ENCODE measurements at places on chromosomes 4 and X. TPM values are rescaled to one million over a fixed set of nuclear protein-coding genes. Genes with fewer than 3 reads are reported as not detected.
A peak's percentile ranks its signal among the peaks of the same experiment; 100 is the strongest.

DNA sequence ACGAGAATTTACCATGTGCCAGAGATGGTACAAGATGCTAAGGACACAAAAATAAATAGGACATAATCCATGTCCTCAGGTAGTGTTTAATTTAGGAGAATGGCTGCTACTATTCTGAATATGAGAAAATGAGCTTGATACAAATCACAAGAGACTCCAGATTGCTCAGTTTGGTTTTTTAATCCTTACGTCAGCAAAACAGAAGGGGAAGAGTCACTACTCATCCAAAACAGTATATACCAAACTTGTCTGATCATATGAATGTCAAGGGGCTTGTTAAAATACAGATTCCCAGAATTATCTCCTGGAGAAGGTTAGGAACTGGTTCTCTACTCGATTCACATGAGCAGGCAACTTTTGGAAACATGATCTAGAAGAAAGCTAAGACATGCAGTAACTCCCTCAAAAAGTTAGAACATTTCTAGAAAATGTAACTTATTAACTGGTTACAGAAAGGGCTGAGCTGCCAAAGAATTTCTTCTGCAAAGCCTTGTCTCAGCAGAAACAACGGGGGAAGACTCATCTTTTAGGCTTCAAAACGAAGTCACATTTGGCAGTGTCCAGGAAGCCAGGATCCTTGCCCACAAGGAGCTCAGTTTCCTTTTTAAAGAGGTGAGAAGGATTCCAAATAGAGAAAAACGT, 3.4 kb downstream of the AIFM1 start:
- no peak for DNase-seq

GRCh38 chr4:69026974-69027373, 69.3 kb upstream of the UGT2B7 start:
- DNase-seq, result no peak

GRCh38 chr4:23819041-23819511, 70.8 kb downstream of the PPARGC1A start:
- no peak for DNase-seq

TASL gene
- 5.9 TPM for total RNA-seq

GRCh38 chrX:332496-332860, 13.9 kb upstream of the GTPBP6 start:
- DNase-seq, result no peak

DNA sequence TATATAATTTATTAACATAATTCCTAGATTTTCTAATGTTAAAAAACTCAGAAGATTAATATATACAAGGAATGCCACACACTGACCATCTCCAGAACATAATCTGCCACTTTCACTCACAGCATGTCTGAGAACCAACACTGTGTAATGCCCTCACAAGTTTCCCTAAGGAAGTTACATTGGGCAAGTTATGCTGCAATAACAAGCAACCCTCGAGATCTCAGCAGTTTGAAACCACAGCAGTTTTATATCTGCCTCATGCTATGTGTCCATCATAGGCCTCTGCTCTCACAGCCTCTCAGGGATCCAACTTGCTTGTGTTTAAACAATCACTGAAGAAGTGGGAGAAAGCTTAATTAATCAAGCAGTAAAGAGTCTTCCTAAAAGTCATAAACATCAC, 250.0 kb upstream of the SLC7A11 start:
- no peak for DNase-seq

DNA sequence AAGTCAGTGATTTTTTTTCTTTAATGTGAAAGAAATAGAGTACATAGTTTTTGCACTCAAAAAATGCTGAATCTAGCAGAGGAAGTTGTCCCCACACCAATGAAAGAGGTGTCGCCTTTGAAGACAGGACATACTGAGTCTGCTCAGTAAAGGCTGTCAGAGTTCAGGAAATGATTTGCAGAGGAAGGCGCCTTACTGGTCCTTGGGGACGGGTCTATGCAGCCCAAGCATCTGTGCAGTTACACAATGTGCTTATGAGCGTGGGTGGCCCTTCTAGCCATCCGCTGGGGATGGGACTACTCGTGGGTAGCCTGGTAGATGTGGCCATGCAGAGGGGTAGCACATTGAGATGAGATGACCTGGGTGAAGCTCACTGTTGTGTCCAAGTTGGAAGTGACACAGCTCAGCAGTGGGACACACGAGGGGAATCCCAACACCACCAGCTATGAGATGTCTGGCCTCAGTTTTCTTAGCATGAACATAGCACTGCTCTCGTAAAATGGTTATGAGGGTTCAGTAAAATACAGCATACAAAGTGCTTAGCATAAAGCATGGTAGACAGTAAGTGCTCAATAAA, 116.5 kb upstream of the RBPJ start:
- DNase-seq, result peak; percentile 44
